T-cell (primary cell): ENCODE measurements at places on chromosomes 3 and 15. TPM values are rescaled to one million over a fixed set of nuclear protein-coding genes. Genes with fewer than 3 reads are reported as not detected.
A peak's percentile ranks its signal among the peaks of the same experiment; 100 is the strongest.

Gene ZCWPW2
- total RNA-seq, result not detected

Gene FOXB1
- not detected for total RNA-seq

Gene SH2D7
- not detected for total RNA-seq

Gene GLCE
- total RNA-seq, result 5.5 TPM

Gene TMEM87A
- 45.4 TPM for total RNA-seq

Gene ROPN1
- not detected for total RNA-seq

Gene MKRN3
- total RNA-seq, result 2.1 TPM

Gene TM6SF1
- total RNA-seq, result 1.0 TPM

Gene COL6A6
- 0.06 TPM for total RNA-seq

Gene CLEC3B
- total RNA-seq, result 1.0 TPM

Gene PTPN9
- total RNA-seq, result 16.3 TPM

Gene HTR3E
- total RNA-seq, result not detected

Gene XXYLT1
- 9.1 TPM for total RNA-seq

Gene GPR27
- 0.42 TPM for total RNA-seq

Gene LYZL4
- total RNA-seq, result not detected

Gene OR5K2
- not detected for total RNA-seq

GRCh38 chr3:48600711-48601621 is 5.8 kb upstream of the COL7A1 start:
- DNase-seq, result no peak

DNA sequence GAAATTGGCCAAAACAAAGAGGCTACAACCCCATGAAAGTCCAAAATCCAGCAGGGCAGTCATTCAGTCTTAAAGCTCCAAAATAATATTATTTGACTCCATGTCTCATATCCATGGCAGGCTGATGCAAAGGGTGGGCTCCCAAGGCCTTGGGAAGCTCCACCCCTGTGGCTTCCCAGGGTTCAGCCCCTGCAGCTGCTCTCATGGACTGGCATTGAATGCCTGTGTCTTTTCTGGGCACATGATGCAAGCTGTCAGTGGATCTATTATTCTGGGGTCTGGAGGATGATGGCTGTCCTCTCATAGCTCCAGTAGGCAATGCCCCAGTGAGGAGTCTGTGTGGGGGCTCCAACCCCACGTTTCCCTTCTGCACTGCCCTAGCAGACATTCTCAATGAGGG is 81.8 kb downstream of the ZMAT3 start:
- DNase-seq, result no peak

GRCh38 chr15:52445954-52446353 is 82.7 kb downstream of the MYO5A start:
- DNase-seq, result no peak

- no peak for DNase-seq
These were observed 26.6 kb downstream of the GOLM2 start for GRCh38 chr15:44315126-44315525.

DNA sequence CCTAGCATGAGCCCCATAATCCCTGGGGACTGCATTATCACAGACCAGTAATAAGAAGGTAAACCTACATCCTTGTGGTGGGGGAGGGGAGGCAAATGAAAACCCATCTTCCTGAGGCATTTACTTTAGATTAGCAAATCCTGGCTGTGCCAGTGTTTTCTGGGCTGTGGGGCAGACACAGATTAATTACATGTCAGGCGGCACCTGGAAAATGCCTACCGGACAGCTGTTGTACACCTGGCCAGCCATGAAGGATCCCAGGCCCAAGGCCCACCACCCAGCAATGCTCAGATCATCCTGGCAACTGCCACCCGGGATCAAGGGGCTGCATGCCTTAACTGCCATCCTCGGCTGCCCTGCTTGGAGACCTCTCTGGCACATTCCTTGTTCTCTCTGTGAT is 59.1 kb upstream of the RASA2 start:
- DNase-seq, result no peak

DNA sequence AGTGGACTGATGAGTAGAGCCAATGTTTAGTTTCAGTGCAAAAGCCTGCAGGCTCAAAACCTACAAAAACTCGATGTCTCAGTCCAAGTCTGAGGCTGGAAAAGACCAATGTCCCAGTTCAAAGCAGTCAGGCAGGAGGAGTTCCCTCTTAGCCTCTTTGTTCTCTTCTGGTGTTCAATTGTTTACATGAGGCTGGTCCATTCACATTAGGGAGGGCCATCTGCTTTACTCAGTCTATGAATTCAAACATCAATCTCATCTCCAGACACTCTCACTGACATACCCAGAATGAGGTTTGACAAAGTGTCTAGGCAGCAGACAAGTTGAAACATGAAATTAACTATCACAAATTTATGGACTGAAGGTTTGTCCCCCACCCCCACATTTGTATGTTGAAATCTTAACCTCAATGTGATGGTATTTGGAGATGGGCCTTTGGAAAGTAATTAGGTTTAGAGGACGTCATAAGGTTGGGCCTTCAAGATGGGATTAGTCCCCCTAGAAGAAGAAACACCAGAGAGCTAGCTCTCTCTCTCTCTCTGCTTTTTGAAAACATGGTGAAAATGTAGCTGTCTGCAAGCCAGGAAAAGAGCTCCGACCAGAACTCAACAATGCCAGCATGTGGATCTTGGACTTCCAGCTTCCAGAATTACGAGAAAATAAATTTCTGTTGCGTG is 438.5 kb upstream of the RGMA start:
- no peak for DNase-seq

GRCh38 chr15:24772686-24773373 is 97.3 kb downstream of the NPAP1 start:
- peak; percentile 4 for DNase-seq

GRCh38 chr15:68335655-68336054 is 58.1 kb downstream of the FEM1B start:
- no peak for DNase-seq

DNA sequence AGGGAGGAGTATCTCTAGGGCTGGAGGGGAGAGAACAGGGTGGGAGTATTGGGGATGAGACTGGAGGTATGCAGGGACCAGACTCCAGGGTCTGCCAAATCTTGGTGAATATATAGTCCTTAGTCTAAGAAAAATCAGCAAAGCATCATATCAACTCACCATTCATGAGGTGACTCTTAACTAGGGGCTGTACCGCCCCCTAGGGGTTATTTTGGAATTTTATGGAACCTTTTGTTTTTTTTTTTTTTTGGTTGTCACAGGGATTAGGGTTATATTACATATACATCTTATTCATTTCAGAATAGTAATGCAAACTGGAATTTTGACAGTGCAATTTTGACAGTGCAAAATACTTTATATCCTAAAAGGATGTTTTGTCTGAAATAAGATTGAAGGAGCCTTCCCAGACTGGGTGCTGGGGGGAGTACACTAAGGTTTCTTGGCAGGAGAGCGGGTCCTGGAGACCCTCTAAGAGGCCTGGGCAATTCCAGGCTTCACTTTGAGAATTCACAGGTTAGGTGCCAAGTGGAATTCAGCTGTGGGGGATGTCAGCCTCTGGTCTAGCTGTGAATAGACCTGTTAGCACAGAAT is 7.5 kb downstream of the CMTM7 start:
- peak; percentile 25 for DNase-seq

DNA sequence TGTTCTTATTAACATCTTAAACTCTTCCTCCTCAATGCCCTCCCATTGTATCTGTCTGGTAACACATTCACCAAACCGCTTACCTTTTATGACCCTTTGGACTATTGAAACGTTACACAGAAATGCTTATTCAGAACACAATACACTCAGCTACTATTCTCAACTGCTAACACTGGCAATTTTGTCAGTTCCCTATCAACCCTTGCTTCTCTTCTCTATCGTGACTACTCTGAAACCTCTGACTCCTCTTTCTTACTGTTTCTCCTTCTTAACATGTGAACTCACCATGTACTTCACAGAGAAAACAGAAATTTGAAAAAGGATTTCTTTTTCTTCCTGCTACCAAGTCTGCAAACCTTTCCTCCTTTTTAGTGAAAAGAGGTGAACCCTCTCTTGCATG is 232.9 kb upstream of the GPR149 start:
- DNase-seq, result no peak

DNA sequence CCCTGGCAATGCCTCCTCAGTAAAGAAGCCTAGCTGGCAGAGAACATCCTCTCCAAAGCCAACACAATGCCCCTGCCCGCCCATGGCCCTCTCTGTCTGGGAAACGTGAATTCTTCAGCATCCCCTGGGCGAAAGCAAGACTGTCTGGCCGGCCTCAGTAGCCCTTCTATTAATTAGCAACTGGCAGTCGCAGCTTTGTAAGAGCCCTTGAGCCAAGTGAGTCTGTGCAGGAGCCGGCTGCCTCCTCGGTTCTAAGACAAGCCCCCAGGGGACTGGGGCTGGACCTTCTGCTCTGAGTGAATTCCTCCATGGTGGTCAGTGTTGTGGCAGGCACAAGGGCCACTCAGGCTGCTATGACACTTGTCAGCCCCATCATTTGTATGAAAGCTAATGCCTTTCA is 7.4 kb downstream of the HCN4 start:
- DNase-seq, result no peak

GRCh38 chr3:138670407-138670806 is 61.8 kb downstream of the FAIM start:
- DNase-seq, result no peak

DNA sequence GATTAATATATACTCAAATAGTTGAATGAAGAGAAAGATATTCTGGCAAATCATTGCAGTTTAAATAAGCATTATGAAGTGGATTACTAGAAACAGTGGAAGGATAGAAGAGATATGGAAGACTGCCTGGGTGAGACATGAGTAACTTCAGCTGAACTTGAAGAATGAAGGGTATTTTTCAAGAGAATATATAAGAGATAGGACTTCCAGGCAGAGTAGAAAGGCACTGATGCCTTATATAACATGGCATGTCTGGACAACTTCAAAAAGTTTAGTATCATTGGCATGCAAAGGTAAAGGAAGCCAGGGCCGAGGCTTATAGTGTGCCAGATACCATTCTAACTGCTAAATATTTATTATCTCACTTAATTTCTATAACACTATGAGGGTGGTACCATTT is 126.5 kb upstream of the SLC7A14 start:
- no peak for DNase-seq

- no peak for DNase-seq
These were observed 166.2 kb upstream of the TBC1D5 start for GRCh38 chr3:17908399-17909191.

- no peak for DNase-seq
These were observed 5.8 kb downstream of the MCM2 start for GRCh38 chr3:127604035-127604434.

- no peak for DNase-seq
These were observed 59.8 kb upstream of the UNC13C start for GRCh38 chr15:53918180-53919079.

GRCh38 chr3:100402256-100402655 is 917 bp downstream of the LNP1 start:
- no peak for DNase-seq

GRCh38 chr3:171967137-171967783 is 72.1 kb upstream of the FNDC3B start:
- no peak for DNase-seq

- DNase-seq, result no peak
These were observed 779.5 kb downstream of the ROBO1 start for GRCh38 chr3:78988324-78988723.

DNA sequence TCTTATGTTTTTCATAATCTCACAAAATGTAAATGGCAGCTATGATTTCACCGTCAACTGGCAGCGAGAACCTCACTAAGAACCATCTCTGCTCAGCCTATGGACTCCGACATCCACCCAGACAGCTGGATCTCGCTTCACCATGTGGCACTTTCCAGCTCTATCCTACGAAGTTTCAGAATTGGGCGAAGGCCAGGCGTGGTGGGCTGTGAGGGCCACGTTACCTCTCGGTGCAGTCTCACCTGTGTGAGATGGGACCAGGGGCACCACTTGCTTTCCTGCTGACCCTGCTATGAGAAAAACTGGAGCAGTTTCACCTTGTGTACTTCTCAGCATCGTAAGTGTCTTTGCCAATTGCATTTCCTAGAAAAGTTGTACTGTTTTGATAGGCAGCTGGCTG is 32.3 kb downstream of the CHDH start:
- no peak for DNase-seq

- DNase-seq, result no peak
These were observed 1.4 kb upstream of the IL17RC start for GRCh38 chr3:9915254-9916141.

- no peak for DNase-seq
These were observed 8.6 kb downstream of the NTRK3 start for GRCh38 chr15:88247914-88248313.

DNA sequence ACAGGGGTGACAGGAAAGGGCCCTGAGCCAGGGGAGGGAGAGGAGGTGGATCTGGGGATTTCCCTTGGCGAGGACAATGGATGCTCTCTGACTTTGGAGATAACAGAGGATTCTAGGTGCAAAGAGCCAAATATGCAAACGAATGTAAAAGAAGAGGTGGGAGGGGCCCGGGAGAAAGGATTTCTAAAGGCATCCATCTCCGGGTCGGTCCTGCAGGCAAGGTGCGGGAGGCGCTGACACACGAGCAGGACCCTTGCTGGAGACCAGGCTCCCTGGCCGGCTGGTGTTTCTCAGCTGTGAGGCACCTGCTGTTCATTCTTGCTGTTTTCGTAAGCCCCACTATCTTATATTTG is 115.2 kb upstream of the TLE3 start:
- DNase-seq, result no peak

- no peak for DNase-seq
These were observed 92.7 kb upstream of the PLXND1 start for GRCh38 chr3:129699199-129699598.

DNA sequence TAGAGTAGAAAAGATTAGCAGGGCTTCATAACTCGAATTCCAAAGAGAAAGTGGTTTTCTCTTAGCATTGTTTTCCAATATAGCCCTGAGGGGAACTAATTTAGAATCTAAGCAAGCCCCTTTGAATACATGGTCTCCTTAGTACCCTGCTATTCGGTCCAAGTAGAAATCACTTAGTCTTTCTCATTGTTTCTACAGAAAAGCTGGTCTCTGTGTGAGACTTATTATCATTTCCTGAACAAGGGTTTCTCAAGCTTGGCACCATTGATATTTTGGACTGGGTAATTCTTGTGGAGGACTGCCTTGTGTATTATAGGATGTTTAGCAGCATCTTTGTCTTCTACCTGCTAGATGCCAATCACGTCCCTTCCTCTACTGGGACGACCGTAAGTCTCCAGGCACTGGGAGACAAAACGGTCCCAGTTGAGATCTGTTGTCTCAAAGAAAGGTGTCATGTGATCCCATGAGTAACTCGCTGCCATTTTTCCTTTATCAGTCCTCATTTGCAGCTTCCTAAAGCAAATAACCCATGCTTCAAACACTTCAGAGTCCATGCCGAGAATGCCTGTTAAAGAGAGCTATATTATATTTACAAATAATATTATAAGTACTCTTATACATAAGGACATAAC is 230.7 kb upstream of the SLCO3A1 start:
- no peak for DNase-seq

DNA sequence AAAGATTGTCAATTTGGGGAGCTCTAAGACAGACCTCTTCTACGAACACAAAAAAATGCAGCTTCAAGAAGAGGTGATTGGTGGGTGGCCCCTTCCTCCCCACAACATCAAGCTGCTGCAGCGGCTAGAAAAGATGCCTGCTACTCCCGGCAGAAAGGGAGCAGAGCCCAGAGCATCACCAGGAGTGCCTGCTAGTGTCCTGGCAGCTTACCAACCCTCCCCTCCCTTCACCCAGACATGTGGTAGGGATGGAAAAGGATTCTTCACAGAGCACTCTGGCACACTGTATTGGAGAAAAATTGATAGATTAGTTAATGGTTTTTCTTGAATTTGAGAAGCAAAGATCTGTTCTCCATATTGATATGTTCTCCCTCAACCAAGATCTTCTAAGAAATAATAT is 10.8 kb downstream of the IP6K1 start:
- no peak for DNase-seq
